ENCODE measurements at places on chromosomes 12 and 14.
A peak's percentile ranks its signal among the peaks of the same experiment; 100 is the strongest.

DNA sequence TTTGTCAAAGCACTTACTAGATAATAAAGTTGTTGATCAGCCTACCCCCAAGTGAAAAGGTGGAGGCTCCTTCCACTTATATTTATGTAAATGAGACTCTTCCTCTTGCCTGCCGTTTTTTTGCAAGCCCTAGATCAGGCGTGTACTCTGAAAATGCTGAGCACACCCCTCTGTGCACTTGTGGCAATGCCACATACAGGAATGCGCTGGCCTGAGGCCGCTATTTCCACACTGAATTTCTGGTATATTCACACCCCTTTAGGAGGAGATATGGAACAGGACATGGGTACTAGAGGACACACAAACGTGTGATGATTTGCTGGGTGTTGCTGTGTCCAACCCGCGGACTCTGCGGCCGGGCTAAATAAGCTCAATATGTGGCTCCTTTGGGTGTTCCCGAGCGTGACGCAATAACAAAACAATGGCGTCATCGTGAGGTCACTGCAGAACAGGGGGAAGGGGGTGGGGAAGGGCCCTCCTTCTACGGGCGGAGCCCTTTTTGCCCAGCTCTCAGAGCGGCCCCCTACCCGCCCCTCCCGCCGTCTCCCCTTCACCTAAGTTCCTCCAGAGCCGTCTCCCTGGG lies 554 bp upstream of the TSPAN31 start:
- DNase-seq = peak; percentile 45

DNA sequence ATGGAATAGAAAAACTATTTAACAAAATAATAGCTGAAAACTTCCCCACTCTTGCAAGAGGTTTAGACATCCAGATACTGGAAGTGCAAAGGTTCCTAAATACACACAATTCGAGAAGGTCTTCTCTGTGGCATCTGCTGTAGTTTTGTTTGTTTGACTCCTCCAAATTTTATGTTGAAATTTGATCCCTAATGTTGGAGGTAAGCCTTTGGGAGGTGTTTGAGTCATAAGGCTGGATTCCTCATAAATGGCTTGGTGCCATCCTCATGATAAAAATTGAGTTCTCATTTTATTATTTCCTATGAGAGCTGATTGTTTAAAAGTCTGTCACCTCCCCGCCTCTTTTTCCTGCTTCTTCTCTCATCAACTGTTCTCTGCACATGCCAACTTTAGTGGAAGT lies 182.7 kb downstream of the MYRFL start:
- DNase-seq = no peak

- no peak for DNase-seq
Observed at GRCh38 chr14:36717363-36717762, 55.7 kb downstream of the PAX9 start.

- no peak for DNase-seq
Observed at GRCh38 chr14:73776194-73776537, 62.0 kb upstream of the PNMA1 start.

GRCh38 chr12:121817648-121818043 lies 13.8 kb downstream of the SETD1B start:
- DNase-seq = no peak

GRCh38 chr12:96501133-96501761 lies 11.9 kb downstream of the CFAP54 start:
- peak; percentile 7 for DNase-seq

DNA sequence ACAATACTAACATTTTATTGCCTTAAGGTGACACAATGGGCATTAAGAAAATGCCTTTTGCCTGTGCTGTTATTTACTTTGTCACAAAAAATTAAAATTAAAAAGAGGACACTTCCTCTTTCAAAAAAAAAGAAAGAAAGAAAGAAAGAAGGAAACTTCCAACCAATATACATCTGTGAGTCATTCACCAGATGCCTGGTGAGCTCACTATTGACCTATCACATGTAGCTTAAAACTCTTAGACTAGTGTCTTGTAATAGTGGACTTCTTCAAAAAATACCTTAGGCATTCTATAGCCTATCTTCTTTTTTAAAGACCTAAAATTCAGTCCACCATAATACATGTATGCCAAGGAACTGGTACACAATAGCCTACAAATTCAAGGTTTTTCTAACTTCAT lies 4.9 kb upstream of the SOX5 start:
- DNase-seq = no peak

DNA sequence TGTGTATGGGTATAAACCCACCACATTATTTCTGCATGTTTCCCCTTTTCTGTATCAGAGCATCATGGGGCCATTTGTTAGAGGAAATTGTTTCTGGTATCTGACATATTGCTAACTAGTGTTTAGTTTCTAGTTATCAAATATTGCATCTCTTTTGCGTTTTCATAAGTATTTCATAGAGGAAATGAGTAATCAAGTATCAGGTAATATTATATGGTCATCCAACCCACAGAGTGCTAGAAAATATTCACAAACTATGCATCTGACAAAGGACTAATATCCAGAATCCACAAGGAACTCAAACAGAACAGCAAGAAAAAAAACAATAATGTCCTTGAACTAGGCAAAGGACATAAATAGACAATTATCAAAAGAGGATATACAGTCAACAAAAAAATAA lies 258.9 kb upstream of the LRIG3 start:
- DNase-seq = no peak

DNA sequence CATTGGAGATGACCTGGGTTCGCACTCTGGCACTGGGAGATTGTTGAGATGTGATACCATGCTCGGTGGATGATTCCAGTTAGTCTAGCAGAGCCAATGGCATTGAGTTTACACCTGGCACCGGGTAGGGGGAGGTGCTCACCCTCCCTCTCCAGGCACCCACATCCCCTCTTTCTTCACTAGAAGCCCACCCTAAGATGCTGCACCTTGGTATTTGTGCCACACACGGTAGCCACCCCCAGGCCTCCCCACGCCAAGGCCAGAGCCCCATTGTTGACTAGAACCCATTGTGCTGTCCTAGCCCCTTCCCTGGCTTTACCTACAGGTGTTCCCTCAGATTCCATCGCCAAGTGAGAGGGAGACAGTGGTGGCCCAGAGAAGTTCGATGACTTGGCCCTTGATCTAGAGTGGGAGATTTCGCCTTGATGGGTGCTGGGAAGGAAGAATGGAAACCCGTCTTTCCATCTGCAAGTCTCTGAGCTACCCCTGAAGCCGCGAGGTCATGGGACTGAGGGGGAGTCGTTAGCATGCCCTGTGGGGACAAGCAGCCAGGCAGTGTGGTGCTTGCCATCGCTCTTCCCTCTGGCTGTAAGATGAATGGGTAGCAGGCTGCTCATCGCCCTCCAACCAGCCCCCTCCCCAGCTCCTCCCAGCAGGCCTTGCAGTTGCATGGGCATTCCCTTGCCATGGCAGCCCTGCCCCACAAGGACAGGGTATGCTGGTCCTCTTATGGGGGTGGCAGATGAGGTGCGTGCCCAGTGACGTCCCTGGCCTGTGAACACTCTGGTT lies 8.7 kb downstream of the CCND2 start:
- DNase-seq = no peak

DNA sequence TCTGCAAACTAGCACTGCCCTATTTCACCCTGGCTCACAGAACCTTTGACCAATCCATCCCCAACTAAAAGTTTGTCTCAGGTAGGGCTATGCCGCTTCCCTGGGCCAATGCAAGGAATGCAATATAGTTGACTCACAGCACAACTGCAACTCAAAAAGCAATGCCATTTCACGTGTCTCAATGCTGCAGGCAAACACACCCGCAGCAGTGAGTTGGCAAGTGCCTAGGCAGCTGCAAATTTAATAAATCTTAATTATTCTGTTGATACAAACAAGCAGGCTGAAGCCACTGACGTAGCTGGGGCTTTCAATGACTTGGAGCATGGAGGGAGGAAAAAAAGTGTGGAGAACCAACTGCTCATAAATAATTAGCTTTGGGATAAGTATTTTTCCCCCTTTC lies 87.9 kb downstream of the SYNE3 start:
- no peak for DNase-seq

GRCh38 chr12:63996556-63996955 lies 152.1 kb downstream of the SRGAP1 start:
- DNase-seq = no peak

DNA sequence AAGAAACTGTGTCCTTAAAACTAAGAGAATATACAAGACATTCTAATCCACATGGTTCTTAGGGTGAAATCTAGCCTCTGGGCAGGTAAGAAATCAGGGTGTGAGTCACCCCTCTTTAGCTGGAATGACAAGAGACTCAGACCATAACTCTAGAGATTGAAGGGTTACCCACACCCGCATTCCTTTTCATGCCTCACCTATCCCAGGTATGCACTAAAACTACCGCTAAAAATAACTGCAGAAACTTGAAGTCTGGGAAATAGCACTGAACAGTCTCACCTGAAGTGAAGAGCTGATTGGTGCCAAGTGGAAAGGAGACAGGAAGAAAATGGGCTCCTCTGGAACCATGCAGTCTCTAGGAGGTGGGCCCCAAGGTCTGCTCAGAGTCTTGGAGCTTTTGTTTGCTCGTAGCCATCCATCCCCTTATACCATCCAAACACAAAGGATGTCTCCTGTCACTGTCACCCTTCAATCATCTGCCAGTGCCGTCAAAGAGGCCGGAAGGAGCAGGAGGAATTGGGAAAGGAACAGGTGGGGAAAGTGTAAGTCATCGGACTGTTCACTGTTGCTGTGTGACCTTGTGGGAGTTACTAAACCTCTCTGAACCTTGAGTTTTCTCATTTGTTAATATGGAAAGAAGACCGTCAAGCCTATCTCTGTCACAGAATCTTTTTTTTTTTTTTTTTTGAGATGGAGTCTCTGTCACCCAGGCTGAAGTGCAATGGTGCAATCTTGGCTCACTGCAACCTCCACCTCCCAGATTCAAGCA lies 22.4 kb downstream of the DDX47 start:
- no peak for DNase-seq

DNA sequence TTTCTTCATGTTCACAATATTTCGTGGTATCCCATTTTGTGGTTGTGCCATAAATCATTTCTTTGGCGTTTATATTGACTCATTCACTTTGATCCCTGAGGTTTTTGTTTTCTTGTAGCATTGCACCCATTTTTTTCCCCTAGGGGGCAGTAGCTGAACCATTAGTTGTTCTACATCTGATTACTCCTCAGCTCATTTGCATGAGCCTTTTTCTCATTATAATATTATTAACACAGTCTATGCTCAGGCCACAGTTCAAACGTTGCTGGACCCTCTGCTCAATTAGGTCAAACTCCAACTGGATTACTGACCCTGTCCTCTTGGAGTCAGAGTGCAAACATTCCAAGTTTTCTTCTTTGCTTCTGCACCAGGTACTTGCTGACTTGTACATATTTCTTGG lies 475.4 kb upstream of the SEL1L start:
- no peak for DNase-seq

GRCh38 chr12:124694846-124695497 lies 127.6 kb upstream of the NCOR2 start:
- DNase-seq = no peak

DNA sequence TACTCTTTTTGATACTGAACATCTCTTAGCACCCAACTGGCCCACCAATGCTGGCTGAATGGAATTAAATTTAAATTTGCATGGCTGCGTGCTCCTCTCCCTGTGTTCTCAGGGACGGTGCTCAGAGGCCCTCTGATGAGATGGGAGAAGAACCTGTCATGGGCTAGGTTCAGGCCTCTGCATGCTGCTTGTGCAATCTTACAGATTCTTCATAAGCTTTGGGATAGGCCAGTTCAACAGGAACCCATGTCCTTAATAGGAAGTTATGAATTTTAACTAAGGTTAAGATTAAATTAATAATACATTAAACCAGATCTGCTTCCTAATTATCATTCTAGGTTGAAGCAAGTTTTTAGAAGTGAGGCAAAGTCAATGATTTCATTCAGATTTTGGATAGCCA lies 119.7 kb upstream of the LRIG3 start:
- DNase-seq = no peak

- DNase-seq = no peak
Observed at GRCh38 chr14:51449681-51450080, 202.0 kb upstream of the FRMD6 start.

- no peak for DNase-seq
Observed at GRCh38 chr14:31122098-31122611, 85.4 kb downstream of the HECTD1 start.

DNA sequence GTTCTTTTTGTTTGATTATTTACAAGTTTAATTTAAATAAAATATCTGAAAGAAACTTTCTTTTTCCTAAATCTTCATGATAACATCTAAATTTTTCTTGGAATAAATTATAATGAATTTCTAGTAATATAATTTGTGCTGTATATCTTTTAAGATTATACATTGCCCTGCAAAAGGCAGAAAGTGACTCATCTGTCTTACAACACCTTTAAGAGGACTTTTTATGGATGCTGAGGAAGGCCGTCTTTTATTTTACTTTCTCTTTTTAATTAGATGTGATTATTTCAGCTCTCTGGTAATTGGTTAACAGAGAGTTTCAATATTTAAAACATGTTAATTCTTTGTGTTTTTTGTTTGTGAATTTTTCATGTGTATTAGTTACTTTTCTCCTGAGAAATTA lies 598.4 kb downstream of the RPL10L start:
- no peak for DNase-seq

- DNase-seq = no peak
Observed at GRCh38 chr12:102824218-102824835, 92.7 kb downstream of the PAH start.

DNA sequence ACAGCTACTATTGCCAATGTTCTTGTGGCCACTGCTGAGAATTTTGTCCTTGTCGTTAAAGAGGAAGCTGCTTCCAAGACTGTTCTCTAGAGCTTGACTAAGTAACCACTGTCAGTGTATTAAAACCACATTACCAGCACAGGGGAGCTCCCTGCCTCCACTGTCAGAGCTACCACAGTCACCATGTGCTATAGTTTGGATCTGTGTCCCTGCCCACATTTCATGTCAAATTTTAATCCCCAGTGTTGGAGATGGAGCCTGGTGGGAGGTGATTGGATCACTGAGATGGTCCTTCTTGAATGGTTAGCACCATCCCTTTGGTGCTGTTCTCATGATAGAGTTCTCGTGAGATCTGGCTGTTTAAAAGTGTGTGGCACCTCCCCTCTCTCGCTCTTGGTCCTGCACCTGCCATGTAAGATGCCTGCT lies 23.2 kb upstream of the RAP1B start:
- DNase-seq = no peak

DNA sequence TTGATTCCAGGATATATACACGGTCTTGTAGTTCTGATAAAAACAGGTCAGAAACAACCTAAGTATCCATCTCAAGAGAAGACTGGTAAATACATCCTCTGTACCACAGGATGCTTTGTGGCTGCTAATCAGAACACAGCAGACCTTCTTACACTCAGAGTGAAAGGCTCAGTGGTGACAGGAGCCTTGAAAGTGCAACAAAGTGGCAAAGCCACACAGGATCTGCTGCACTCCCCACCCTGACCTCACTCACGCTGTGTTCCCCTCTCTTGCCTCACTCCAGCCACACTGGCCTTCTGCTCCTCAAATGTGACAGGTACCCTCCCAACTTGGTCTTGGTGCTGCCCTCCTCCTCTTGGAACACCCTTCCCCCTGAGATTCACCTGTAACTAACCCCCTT lies 98.1 kb upstream of the GRIP1 start:
- DNase-seq = peak; percentile 7

- no peak for DNase-seq
Observed at GRCh38 chr12:26162905-26163304, 32.5 kb upstream of the SSPN start.

Data from activated T-cell treated with anti-CD3 and anti-CD28 coated beads for 1 hour (primary cell).